Mucosa of gallbladder (tissue), 1 donor: ENCODE measurements at places on chromosomes 3 and 15. TPM values are rescaled to one million over a fixed set of nuclear protein-coding genes. Genes with fewer than 3 reads are reported as not detected.

DNA sequence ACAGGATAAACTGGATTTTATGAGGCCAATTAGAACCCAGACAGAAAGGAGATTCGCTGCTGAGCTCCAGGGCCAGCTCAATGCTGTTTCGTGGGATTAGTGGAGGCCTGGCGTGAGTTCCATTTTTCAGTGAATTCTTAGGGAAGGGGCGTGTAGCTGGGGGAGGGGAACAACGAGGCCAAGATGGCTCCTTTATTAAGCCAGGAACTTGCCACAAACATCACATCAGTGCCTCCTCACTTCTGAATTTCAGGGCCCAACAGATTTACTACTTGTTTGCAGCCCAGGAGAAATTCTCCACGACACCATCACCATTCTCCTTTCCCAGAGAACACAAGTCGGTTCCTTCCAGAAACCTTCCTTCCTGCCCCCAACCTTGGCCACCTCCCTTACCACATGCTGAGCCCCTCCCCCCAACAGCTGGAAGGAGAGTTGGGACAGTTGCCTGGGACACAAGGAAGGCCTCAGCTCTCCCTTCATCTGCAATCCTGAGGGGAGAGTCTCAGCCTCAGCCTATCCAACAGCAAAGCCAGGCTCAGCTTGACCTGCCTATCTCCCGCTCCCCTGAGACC, 5.8 kb downstream of the IGDCC4 start:
- peak; percentile 30 for DNase-seq

- no peak for DNase-seq
Observed at GRCh38 chr3:115986555-115987207, 363.4 kb downstream of the GAP43 start.

DNA sequence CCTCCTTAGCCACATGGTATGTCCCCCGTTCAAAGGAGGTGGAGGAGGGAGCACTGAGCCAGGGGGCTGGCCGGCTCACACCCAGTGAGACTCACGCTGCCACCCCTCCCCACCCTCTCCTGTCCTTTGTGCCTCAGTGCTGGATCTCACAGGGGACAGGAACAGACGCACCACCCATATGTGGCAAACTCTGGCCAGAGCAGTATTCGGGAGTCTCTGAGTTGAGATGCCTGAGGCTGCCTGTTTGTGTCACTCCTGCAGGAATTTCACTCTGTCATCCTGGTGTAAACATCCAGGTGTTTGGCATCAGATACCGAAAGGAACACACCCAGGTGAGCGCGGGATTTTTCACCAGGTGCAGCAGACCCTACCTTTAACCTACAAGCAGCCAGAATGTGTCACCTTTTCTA, 25.7 kb downstream of the RGMA start:
- DNase-seq: no peak

DNA sequence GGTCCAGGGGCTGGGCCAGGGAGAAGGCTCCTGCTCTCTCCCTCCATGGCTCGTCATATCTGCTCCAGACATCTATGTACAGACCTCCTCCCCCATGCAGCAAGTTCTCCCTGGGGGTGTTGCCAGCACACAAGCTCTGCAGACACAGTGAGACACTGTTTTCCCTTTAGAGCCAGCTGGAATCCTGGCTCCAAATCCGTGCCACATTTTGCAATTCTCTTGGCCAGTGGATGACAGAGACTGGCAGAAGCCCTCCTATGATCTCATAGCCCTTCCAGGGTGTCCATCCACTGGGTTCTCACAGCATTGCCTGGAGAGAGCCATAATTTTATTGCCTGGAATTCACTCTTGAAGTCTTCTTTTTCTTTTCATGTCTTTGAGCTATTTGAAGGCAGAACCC, 203.9 kb downstream of the TLE3 start:
- DNase-seq: peak; percentile 20

GRCh38 chr3:73600293-73600938, 24.3 kb downstream of the PDZRN3 start:
- peak; percentile 34 for DNase-seq

DNA sequence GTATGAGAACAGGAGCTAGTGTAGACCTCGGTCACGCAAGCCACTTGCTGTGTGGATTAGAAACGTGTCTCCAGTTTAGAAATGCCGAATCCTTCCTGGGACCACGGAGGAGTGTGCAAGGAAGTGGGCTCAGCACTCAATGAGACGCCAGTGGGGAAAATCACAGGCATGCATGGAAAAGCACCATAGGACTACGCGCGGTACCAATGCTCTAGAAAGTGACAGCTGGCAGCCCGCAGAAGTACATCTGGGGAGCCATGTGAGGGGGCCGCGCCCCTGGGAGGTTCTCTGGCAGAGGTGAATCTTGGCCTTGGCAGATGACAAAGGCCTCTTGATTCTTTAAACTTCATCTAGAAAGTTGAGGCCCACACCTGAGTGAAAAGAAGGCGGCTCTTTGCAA, 99.3 kb downstream of the LRRK1 start:
- peak; percentile 4 for DNase-seq

GRCh38 chr3:12015627-12016026, 11.4 kb downstream of the SYN2 start:
- no peak for DNase-seq

Gene SUCNR1
- total RNA-seq: 0.69 TPM

DNA sequence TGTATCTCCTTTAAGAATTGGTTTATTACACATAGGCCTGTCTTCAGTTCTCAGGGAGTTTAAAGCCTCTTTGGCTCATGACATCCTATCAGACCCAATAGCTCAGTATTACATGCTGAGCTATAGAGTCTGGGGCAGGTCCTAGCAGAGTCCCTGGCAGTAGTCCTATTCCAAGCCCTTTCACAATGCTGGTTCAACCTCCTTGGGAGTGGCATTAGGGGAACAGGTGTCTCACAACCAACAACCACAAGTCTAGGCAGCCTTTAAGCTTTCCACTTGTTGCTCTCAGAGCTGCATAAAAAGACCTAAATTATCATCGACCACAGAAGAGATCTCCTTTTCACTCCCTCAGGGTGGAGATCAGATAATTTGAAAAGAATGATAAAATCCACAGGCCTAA, 22.8 kb upstream of the C2CD4B start:
- no peak for DNase-seq

DNA sequence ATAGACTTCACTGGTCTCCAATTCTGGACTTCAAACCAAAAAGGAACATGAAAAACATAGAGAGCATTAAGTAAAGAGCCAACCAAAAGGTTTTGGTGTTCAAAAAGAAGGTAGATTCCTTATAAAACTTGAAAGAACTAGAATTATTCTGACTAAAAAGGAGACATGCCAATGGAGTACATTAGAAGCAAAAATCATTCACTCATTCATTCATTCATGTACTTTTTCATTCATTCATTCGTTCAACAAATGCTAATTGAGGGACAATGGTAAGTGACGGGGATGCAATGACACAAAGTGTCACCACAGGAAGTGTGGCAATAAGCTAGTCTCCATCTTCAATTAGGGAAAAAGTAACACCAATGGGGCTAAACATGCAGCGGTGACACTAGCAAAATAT, 181.0 kb upstream of the ATP11B start:
- no peak for DNase-seq

DNA sequence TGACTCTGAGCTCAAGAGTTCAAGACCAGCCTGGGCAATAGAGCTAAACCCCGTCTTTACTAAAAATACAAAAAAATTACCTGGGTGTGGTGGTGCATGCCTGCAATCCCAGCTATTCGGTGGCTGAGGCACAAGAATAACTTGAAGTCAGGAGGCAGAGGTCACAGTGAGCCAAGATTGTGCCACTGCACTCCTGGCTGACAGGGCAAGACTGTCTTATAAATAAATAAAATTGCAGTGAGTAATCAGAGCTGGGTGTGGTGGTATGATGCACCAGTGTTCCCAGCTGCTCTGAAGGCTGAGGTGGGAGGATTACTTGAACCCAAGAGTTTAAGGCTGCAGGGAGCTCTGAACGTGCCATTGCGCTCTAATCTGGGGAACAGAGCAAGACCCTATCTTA, 55.9 kb upstream of the GCNT3 start:
- DNase-seq: no peak

Gene KIAA1143
- 25.8 TPM for total RNA-seq

- no peak for DNase-seq
Observed at GRCh38 chr15:57566834-57567233, 24.9 kb upstream of the MYZAP start.

DNA sequence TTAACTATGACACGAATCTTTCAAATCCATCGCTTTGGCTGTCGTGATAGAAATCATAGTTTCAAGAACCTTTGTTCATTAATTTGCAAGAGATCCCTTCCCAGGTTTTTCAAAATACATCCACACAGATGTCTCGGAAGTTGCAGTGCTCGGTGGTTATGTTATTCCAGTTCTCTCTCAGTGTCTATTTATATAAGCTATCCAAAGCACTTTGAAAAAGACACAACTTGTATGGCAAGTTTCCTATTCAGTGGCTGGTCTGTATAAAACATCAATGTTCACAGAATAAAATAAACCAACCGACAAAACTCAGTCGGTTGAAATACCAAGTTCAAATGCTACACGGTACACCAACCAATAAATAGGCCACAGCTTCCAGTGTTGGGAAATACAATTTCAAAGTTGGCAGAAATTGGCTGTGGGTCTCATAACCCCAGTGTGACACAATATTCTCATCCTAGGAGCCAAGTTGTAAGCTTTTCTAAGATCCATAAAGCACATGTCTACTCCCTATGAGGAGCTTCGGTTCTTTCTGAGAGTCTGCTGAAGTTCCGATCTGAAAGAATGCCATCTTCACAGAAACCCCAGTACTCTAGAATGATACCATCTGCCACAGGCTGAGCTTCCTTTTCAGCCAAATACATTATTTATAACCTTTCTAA, 23.7 kb downstream of the SATB1 start:
- DNase-seq: no peak

Gene CAPN3
- 8.1 TPM for total RNA-seq

DNA sequence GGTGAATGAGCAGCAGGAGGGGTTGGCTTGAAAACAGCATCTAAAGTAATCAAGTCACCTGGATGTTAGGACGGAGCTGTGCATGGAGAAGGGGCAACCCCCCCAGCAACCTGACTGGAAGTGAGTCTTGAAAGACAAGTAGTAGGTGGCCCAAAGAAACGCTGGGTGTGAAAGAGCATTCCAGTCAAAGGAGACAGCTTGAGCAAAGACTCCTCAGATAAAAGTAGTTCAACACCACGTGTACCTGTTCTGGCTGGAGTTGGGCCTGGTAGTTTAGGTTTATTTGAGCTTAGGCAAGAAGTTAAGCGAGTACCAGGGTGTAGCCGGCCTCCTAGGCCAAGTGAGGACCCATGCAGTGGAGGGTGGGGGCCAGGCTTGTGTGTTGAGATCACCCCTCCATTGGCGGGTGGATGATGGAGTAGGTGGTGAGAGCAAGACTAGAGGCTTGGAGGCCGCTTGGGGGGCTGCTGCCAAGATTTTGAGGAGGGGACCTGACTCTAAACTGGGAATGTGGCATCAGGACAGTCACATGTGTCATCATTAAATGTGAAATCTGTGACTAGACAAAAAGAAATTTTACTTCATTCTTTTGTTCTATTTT, 61.3 kb downstream of the ABHD2 start:
- DNase-seq: no peak

GRCh38 chr3:99875581-99875928, 57.9 kb downstream of the CMSS1 start:
- no peak for DNase-seq

Gene LRRIQ4
- not detected for total RNA-seq

DNA sequence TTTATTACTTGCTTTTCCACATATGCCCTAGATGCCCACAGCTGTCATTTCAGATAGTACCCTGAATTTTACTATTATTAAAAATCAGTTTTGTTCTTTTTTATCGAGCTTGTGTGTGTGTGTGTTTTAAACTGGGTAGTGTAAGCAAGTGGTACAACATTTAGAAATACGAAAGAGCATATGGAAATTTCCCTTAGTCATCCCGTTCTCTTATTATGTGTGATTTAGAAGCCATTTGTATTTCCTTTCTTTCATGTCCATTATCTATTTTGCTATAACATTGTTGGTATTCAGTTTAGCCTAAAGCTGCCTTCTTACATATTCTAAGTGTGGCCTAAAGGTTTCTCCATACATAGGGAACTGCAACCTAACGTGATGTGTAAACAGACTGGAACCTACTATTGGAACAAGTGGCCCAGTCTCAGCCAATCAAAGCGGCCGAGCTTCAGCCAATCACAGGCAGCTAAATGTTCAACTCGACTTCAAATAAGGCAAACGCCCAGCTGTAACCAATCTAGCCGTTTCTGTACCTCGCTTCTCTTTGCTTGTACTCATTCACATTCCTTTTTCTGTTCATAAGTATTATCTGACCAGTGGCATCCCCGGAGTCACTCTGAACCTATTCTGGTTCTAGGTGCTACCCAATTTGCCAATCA, 14.7 kb upstream of the SYN2 start:
- DNase-seq: no peak

GRCh38 chr3:173531602-173532001, 134.1 kb downstream of the NLGN1 start:
- no peak for DNase-seq

DNA sequence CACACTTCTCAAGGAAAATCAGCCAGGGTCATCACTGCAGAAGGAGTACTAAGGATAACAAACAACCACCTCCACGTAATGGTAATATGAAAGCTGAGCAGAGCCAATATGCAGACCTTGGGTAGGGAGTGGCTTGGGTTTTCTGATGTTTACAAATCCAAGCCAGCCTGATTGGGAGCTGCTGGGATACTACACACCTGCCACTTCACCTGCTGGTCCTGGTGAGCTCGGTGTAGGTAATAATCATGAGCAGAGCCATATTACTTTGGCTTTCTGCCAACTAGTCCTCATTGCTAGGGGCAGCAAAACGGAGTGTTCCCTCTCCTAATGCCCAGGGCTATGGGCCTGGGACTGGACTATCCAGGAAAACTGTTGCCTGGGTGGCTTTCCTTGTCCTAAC, 433.5 kb upstream of the PPP2R3A start:
- DNase-seq: no peak
